IPS DF 19.7 (cell line): ENCODE measurements at places on chromosomes 13 and 19.

GRCh38 chr13:80477661-80478443 lies 136.9 kb upstream of the SPRY2 start:
- no peak for DNase-seq

GRCh38 chr13:40180776-40181175 lies 485.7 kb downstream of the FOXO1 start:
- no peak for DNase-seq

GRCh38 chr19:35013041-35013819 lies 13.1 kb downstream of the GRAMD1A start:
- DNase-seq = no peak

DNA sequence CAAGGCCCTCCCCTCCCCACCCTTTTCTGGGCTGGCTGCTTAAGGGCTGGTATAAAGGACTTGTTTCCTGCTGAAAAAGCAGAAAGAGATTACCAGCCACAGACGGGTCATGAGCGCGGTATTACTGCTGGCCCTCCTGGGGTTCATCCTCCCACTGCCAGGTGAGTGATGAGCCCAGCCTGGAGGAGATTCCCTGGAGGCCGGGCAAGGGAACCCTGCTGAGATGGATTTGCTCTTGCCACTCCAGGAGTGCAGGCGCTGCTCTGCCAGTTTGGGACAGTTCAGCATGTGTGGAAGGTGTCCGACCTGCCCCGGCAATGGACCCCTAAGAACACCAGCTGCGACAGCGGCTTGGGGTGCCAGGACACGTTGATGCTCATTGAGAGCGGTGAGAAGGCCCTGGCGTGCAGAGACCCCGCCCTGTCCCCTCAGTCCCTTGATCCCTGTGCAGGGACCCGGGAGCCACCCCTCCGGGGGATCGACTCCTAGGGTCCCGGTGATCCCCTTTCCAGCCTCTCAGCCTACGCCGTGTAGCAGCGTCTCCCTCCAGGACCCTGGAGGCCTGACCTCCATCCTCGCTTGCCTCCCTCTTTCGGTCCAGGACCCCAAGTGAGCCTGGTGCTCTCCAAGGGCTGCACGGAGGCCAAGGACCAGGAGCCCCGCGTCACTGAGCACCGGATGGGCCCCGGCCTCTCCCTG lies at the start of gene CD177:
TSS of gene CD177 (plus strand) at position 81 of the 699 bp plus-strand sequence. CDS start at position 110, 29 bp downstream.
- DNase-seq = no peak

- no peak for DNase-seq
These were observed 11.2 kb downstream of the SLC1A5 start for GRCh38 chr19:46776927-46777911.

GRCh38 chr13:38328699-38329098 lies 21.0 kb upstream of the UFM1 start:
- no peak for DNase-seq

DNA sequence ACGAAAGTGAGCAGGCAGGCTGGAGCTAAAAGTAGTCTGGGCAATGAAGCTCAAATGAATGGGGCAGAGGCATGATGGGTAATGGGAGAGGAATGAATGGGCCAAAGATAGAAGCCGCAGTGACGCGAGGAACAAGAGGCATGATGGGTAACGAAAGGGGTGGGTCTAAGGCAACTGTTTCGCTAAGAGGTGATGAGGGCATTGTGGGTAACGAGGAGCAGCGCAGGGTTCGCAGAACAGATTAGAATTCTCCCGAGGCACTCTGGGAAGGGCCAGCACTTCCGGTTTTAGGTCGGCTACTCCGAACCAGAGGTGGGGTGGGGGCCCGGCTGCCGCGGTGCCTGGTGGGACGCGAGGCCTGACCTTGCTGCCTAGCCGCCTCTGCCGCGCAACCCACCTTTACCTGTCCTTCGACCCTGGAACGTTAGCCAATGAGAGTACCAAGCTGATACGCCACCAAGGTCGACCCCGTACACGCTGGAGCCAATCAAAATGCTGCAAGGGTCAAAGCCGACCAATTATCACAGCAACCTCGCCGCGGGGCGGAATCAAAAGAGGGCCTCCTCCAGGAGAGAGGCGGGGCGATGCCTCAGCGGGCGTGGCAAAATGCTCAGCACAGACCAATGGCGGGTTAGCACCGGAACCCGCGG lies 563 bp upstream of the TOMM40 start:
- peak; percentile 100 for DNase-seq

DNA sequence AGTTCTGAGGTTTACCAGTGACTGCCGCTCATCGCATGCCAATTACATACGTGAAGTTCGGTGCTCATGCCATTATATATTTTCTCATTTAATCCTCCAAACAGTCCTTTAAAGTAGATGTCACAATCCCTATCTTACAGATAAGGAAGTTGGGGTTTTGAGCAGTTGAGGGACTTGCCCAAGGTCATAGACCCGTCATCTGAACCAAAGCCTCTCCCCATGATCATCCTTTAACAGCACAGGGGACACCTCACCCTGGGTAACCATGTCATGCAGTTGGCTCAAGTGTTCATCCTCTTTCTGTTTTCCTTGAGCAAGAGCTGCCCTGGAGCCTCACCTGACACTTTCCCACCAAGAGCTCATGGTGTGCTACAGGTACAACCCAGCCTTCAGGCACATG lies 69.1 kb downstream of the HSPH1 start:
- no peak for DNase-seq

DNA sequence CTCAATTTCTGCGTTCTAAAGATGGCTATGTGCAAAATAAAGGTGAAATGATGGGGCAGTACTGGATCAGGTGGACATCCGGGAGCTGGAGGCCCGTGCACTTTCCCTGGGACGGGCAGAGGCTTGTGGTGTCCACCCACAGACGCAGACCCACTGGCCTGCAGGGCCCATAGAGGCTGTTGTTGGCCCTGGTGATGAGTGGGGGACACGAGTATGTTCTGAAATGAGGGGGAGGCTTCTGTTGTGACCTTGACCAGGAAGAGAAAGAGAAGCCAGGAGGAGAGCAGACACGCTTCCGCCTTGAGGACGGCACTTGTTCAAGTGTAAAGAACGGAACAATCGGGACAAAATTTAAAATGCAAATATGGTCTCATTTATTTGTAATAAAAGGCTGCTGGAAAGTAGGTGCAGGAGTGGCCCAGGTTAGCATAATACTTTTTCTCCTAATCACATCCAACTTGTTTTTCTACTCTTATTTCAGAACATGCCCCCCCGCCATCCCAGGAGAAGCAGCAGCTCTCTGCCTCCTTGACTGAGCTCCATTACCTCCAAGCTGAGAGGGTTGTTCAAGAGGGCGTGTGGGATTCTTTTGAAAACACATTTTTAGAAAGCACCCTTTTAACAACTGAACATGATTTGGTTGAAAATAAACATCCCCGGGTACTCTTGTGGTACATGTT lies 27.1 kb downstream of the ATP11A start:
- no peak for DNase-seq

DNA sequence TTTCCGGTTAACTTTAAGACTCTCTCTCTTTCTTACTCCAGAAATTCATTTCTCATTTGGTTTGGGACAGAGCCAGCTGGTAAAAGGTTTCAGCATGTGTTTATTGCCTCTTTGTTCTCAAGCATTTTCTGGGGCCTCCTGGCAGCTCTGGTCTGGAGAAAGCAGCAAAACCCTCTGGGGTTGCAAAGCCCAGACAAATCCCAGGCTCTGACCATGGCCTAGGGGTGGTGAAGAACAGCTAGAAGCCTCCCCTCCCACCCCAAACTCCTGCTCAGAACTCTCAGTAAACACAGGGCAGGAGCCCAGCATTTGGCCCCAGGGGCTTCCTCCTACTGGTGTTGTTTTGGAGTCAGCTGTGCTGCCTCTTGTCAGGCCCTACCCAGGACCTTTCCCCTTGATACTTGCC lies 124.2 kb upstream of the SERP2 start:
- DNase-seq = no peak

DNA sequence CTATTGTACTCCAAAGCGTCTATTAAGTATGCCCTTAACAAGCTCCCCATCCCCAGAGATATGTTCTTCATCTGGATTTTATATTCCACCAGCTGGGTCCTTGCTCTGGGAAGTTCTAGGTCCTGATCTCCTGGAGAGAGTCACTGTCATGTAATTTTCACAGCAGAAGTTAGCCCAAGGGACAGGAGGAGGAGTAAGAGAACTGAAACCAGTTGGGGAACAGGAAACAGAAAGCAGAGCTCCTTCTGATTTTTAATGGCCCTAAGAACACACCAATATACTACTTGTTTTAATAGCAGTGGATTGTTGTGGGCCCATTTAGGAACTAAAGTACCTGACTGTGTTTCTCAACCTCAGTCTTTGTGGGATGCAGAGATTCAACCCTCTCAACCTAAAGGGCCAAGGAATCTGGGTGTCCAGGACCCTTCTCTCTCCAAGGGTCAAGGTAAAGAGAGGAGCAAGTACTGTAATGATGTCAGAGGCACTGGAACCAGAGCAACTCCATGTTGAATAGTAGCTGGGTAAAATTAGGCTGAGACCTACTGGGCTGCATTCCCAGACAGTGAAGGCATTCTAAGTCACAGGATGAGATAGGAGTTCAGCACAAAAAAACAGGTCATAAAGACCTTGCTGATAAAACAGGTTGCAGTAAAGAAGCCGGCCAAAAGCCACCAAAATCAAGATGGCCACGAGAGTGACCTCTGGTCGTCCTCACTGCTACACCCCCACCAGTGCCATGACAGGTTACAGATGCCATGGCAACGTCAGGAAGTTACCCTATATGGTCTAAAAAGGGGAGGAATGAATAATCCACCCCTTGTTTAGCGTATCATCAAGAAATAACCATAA lies 8.1 kb upstream of the FPR3 start:
- no peak for DNase-seq

DNA sequence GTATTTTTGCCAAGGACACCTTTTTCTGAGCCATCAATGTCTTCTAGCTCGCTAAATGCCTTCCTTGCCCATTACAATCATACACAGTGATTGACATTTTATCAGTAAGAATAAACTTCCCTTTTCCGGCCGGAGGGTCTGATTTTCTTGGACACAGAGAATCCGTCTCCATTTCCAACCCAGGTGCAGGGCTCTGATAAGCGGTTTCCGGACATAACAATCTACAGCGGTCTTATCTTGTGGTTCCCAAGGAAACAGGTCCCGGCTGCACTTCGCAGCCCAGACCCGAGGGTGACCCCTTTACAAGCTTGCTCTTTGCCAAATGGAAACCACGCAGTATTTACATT lies 5.1 kb upstream of the ZNF77 start:
- no peak for DNase-seq

- DNase-seq = no peak
These were observed 437.6 kb downstream of the HS6ST3 start for GRCh38 chr13:96527497-96527896.

- DNase-seq = no peak
These were observed 27.6 kb downstream of the CPT1C start for GRCh38 chr19:49718511-49718910.

GRCh38 chr13:89783221-89783755 lies 1564.2 kb upstream of the MIR17HG start:
- no peak for DNase-seq

DNA sequence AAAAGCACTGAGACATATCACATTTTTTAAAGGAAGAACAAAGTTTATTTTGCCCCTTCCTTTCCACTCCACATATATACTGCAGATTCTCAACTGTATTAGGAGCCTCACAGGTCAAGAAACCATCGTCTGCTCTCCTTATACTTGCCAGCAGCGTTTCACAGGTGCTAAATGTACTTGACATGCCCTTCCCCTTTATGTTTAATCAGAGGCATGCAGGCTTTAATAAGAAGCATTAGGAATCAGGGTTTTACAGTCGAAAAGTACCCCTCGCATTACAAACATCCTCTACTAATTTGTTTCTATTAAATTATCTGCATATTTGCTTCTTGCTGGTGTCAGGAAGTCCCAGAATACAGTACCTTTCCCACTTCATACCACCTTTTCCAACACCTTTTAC lies 3.7 kb upstream of the RAP2A start:
- DNase-seq = no peak

DNA sequence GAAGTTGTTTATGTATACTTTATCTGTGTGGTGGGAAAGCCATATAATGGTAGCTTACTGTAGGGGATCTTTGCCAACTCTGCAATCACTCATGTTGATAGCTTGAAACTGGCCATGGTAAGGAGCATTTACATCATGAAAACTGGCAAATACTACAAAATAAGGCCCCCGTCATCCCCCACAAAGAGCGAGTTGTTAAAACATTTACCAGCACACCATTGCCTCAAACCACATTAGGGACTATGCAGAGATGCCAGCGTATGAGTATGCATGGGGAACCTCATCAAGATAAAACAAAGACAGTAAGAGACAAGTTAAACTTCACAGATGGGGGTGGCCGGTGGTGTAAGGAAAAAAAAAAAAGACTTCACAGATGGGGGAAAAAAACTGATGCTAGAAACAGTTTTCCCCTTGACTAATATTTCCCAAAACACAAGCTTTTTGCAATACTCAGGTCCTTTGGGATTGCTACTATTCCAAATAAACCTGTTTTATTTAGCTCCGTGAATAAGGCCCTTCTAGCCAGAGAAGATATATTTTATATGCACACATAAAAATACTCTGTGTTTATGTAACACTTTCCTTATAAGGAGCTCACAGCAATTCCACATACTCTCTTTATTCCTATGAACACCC lies 70.6 kb upstream of the SERP2 start:
- no peak for DNase-seq

DNA sequence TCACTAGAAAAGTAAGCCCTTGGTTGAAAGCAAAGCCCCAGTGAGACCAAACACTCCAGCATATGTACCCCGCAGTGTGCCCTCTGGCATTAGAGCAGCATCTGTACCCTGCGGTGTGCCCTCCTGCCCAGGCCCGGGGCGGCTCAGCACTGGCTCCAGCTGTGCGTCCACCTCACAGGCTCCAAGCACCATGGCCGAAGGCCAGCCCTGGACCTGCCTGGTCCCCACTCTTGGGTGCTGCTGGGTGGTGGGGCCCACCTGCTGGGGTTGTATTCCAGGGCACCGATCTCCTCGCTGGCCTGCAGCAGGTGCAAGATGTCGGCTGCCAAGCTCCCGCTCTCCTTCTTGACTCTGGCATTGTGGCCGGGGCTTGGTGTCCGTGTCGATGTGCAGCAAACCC lies 230.2 kb downstream of the TUBA3C start:
- DNase-seq = no peak

GRCh38 chr13:47555235-47555634 lies 445.8 kb downstream of the SUCLA2 start:
- no peak for DNase-seq

DNA sequence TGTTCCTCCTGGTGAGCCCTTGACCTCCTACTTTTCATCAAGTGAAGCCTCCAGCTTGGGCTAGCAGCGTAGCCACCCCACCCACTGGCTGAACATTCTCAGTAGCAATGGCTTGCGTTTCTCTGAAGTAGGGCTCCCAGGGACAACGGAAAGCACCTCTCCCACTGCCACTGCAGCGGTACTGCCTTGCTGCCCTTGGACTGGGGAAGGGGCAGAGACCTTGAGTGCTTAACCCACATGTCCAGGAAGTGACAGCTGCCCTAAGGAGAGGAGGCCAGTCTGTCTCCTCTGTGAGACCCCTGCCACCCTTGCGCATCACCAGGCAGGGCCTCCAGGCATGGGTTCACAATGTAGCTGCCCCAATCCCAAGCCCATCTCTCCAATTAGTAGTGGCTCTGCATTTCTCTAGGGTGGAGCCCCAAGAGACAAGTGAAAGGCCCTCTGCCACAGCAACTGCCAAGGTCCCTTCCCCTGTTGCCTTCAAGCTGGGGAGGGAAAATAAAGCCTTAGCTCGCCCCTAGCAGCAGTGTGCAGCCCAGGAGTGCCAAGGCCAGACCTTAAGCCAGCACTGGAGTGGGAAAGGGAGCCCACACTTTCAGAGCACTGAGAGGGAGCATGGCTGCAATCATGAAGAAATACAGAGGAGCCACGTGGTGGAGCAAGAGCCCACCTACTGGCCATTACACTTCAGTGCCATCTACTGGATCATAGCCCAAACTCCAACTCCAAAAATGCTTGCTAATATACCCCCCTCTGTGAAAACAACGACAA lies 175.9 kb upstream of the TRPC4 start:
- peak; percentile 17 for DNase-seq

GRCh38 chr19:35206379-35206778 lies 22.2 kb downstream of the FAM187B start:
- DNase-seq = no peak
